ENCODE measurements at places on chromosomes 1 and 21.

GRCh38 chr1:116560704-116561490 is 9.9 kb downstream of the CD58 start:
- DNase-seq: no peak

DNA sequence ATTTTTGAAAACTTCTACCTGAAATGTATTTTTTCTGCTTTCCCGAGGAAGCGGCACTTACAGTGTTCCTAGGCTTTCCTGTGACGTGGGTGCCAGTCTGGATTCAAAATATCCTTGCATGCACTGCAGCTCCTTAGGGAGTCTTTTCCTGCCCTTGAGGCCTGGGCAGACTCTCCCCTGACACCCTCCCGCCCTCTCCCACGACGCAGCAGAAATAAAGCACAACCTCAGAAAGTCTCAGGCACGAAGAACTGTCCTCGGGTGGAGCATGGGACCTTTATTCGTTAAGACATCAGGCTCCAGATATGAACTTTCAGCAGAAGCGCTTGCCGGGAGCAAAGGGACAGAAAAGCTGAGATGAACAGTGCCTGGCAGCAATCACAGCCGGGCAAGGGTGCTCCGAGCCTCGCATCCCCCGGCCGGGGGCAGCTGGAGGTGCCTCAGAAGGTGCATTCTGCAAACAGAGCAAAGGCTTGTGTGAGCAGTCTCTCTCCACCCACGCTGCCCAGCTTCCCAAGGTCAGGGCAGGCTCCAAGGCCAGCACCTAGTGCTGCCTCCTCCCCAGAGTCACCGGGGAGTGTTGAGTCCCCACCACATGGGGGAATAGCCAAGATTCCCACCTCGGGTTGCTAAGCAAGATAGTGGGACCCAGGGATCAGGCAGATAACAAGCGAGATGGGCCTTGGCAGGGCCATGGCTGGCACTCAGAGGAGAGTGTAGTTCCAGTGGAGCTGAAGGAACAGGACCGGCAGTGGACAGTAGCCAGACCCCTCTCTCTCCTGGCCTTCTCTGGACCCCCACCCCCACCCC is 3.2 kb downstream of the TFF3 start:
- DNase-seq: no peak

- no peak for DNase-seq
Observed at GRCh38 chr1:23816906-23817305, 8.3 kb downstream of the HMGCL start.

GRCh38 chr1:19309123-19309813 is 2.7 kb downstream of the AKR7A2 start:
- no peak for DNase-seq

DNA sequence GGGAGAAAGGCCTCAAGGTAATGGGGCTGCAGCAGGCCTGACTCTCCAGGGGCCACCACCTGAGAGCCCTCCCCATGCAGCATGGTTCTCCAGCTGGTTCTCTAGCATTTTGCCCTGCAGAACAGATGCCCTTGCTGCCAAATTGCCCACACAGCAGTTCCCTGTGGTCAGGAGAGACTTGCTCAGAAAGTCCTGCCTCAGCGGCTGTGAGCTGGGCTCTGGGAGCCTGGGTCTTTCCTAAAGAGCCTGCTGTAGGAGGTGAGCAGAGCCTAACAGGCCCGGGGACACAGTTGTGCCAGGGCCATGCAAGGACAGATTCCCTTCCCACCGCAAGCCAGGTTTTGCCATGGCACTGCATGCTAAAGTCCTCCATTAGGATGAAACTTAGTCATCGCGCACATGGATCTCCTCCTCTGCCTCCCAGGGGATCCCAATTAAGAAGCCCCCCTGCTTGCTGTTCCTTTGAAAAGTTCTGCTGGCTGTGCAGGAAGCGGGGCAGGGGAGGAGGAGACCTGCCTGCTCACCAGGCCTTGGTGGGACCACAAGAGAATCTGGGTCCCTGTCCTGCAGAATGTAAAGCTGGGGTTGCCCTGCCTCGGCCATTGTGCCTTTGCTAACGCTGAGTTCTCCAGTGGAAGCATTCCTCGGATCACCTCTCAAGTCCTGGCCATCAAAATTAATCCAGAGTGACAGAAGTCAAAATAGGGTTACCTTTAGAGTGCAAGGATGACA is 21.4 kb downstream of the TEX35 start:
- no peak for DNase-seq

DNA sequence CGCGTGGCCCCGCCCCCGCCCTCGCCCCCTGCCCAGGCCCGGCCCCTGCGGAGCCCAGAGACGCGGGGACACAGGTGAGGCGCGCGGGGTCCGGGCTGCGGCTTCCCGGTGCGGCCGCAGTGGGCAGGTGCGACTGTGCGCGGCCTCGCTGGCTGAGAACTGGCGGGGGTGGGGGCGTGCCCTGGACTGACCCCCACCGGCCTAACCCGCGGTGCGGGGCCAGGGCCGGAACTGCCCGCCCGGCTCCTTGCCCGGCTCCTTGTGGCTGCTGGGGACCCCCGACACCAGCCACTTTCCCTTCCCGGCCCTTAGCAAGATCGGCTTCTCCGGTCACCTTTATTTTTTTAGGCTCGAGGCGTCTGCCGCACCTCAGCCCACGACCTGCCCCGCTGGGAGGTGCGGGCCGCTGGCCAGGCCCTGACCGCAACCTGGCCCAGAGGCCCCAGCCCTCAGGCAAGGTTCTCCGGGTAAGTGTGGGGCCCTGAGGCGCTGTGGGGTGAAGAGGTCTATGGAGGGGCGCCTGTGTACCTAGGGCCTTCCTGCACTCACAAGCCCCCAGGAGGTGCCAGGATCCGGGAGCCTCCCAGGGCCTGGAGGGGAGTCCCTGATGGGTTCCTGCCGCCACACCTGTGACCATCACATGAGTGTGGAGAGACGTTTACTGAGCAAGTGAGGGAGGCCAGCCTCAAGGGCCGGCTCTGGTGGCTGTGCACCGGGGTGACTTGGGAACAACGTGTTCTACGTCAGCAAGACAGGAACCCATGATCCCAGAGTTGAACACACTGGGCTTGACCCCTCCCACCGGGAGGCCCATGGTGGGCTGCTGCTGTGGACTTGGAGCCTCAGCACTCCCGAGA is at the start of gene SMIM1:
TSS of gene SMIM1 (plus strand) at position 35 of the 857 bp plus-strand sequence. CDS start 2,625 bp downstream, outside the sequence.
- DNase-seq: no peak

DNA sequence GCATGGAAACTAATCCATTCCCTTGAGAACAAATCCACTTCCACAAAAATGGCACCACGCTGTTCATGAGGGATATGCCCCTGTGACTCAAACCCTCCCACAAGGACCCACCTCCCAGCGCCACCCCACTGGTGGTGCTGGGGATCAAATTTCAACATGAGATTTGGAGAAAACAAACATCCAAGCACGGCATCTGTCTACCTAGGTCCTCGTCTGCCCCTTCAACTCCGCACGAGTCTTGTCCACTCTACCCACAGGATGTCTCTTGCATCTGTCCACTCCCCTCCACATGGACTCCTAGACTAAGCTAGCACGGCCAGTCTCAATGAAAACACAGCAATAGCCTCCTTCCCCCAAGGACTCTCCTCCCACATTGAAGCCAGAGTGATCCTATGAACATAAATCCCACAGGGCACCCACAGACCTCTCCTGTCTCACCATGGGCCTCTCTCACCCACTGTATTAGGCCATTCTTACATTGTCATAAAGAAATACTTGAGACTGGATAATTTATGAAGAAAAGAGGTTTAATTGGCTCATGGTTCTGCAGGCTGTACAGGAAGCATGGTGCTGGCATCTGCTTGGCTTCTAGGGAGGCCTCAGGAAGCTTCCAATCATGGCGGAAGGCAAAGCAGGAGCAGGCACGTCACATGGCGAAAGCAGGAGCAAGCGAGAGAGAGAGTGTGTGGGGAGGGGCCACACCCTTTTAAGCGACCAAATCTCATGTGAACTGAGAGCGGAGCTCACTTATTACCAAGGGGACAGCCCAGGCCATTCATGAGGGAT is 101.4 kb downstream of the TOMM20 start:
- no peak for DNase-seq

- no peak for DNase-seq
Observed at GRCh38 chr1:186283374-186283773, 91.7 kb downstream of the TPR start.

DNA sequence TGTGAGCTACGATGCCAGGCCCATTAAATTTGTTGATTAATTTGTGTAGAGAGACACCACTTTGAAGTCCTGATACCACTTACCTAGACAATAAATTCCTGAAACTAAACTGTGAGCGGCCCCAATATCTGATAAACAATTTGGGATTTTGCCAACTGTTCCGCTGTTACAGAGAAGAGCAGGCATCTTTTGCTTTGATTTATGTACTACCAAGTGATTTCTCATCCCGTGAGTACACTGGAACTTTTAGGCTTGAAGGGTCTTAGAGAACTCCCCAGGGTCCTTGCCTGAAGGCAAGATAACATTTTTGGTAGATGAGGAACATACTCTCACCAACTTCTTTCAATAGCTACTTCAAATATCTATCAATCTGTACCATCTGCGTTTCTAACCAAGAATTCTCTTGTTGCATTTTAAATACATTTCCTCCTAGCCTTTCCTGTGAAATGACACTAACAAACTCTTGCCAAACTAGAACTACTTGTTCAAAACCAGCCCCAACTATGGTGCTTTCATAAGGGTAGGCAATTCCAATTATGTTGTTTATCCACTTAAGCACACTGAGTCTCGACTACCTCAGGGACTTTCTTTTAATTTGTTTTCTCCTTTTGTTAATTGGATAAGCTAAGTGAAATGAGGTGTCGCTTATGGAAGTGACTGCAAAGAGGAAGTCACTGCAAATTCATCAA is 23.2 kb upstream of the SLC30A1 start:
- no peak for DNase-seq

DNA sequence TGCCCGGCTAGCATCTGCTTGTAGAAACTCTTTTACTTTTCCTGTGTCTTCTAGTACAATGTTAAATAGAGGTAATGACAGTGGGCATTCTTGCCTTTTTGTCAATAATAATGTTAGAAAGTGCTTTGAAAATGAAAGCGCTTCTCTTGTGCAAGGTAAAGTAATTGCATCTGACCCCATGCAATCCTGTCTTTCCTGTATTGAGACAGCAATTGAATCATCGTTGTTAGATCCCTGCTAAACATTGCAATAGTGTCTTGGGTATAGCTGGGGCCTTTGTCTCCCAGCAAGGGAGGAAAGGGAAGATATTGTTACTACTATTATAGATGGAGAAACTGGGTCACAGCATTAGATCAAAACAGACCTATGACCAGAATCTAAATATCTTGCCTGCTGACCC is 80.9 kb downstream of the TLR5 start:
- DNase-seq: no peak

GRCh38 chr1:230849451-230850224 is 18.7 kb downstream of the C1orf198 start:
- no peak for DNase-seq

GRCh38 chr1:17601643-17602382 is 62.3 kb downstream of the ARHGEF10L start:
- DNase-seq: no peak

DNA sequence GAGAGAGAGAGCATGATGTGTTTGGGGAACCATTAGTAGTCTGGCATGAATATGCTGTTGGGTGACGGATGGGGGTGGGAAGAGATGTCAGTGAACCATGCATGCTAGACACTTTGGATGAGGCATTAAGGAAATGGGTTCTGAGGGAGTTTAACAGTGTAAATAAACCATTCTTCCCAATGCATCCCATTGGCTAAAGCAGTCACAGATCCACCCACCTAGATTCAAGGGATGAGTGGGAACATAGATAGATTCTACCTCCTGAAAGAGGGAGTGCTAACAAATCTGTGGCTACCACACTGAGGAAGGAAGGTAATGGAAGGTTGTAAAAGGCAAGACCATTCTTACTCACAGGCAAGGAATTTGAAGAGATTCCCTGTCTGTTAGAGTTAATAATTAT is 129.8 kb upstream of the CACNA1E start:
- no peak for DNase-seq

DNA sequence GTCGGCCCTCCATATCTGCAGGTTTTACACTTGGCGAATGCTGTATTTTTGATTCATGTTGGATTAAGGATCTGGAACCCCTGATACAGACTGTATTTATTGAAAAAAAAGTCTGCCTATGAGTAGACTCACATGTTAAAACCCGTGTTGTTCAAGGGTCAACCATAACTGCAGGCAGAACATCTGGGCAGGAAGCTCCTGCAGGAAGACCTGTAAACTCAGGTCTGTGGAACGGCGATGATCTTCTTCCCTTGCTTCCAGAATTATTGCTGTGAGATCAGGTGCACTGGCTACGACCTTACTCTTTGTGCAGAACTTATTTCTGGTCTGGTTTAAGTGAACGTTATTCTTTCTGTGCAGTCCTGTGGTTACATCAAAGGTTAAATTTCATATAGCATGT is 96.6 kb downstream of the DISC1 start:
- no peak for DNase-seq

DNA sequence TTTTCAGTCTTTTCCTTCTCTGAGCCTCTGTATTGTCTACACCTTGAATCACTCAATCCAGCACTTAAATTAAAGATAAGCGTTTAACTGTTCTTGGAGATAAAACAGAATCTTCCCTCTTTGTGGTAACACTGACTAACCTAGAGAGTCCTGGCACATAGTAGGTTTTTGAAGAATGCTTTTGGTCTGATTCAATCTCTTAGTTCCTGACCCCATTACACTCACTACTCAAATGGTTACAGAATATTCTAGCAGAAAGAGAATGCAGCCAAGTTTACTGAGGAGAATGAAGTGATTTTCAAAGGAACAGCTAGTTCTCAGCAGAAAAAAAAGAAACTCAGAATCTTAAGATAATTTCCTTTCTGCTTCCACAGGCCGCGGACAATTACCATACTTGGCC is 309.2 kb upstream of the PRMT6 start:
- no peak for DNase-seq

- DNase-seq: no peak
Observed at GRCh38 chr1:64790832-64791487, 46.1 kb downstream of the RAVER2 start.

DNA sequence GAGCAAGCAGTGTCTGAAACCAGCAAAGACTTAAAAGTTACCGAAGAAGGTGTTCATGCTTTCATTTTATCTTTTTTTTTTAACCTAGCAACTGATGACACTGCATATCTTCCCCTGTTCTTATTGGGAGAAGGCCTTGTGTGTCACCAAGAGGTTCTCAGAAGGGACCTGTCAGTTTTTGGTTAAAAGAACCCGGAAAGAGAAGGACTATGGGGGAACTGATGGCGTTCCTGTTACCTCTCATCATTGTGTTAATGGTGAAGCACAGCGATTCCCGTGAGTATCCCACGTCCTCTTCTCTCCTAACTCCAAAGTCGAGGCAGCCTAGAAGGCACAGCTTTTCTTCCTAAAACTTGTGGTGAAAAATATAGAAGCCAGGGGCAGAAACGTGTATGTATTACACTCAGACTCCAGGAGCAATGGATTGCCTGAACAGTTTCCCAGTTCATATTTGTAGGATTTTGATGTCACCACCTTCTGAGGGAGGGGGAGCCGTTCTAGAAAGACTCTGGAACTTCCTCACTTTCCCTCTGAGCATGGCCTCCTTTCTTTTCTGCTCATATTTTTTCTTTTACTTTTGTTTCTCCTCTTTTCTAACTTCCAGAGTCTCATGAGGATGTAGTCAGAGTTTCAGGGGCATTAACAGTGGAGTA is at the start of gene MR1:
TSS of gene MR1 (plus strand) at position 185 of the 653 bp plus-strand sequence. CDS start at position 210, 25 bp downstream.
- DNase-seq: peak; percentile 21
